ENCODE measurements at places on chromosomes 16 and 17. TPM values are rescaled to one million over a fixed set of nuclear protein-coding genes. Genes with fewer than 3 reads are reported as not detected.

The SLC12A3 gene
- total RNA-seq: not detected

The STH gene
- total RNA-seq: not detected

The VMO1 gene
- 2.3 TPM for total RNA-seq

The MT1G gene
- total RNA-seq: not detected

The SP6 gene
- total RNA-seq: 15.9 TPM

The PMFBP1 gene
- total RNA-seq: 3.7 TPM

The SMIM5 gene
- 1.7 TPM for total RNA-seq

The PPL gene
- 36.8 TPM for total RNA-seq
